ENCODE measurements at places on chromosomes 2 and 18.

DNA sequence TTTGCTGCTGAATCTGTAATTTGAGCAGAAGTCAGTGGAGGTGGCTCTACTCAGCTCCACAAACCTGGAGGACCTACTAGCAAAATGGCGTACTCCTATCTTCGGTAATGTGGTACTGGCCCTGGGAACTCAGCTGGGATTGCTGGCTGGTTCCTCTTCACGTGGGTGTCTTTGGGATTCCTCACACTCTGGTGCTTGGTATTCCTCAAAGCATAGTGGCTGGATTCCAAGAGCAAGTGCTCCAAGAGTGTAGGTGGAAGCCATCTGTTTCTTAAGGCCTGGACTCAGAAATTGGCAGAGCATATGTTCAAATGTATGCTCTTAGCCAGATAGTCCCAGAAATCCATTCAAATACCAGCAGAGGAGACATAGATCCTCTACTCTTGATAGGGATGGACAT lies 281.9 kb upstream of the CDH7 start:
- DNase-seq: no peak

- no peak for DNase-seq
Measured at GRCh38 chr2:61460163-61460562, 10.7 kb downstream of the USP34 start.

DNA sequence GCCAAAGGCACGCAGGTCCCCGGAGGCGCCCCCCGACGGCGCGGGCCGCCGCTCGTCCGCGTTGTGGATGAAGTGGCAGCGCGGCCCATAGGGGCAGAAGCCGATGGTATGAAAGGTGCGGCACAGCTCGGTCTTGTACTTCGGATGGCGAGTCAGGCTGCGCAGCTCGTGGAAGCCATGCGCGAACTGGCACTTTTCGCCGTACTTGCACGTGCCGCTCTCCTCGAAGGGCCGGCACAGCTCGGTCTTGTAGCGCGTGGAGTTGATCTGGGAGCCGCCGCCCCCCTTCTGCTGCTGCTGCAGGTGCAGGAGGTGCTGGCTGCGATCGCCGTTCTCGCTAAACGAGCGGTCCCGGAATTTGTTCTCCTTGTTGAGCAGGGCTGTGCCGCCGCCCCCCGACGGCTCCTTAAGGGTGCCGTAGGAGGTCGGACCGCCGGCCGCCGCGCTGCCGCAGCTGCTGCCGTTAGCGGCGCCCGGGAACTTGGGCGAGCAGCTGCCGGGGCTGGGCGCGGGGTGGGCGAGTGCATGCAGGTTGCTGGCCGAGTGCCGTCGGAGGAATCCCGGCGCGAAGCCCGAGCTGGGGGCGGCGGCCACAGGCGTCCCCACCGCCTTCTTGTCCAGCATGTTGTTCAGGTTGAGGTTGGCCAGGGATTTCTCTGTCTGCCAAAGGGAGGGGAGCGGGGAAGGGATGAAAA lies 1.2 kb downstream of the ZFP36L2 start:
- peak; percentile 34 for DNase-seq

DNA sequence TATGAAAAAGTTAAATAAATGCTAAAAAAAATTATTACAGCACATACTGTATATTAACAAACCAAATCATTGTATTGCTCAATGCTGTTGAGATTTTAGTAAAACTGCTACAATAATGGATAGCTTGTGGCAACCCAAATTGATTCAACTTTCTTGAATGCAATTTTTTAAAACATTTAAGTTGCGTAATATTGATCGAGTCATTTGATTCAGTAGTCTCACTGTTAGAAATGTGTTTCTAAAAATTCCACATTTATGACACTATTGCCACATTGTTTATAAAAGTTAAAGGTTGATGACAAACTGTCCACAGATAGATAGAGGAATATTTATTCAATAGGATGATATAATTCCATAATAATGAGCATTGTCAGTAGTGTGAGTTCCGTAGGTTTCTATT lies 640.7 kb upstream of the CRIM1 start:
- no peak for DNase-seq

Measured in stimulated activated CD4-positive, alpha-beta T cell treated with anti-CD3 and anti-CD28 coated beads, Interleukin-1b, Interleukin-23, amount 100 ng/mL, for 1 hour (primary cell).